ENCODE measurements at places on chromosomes 4 and X.

DNA sequence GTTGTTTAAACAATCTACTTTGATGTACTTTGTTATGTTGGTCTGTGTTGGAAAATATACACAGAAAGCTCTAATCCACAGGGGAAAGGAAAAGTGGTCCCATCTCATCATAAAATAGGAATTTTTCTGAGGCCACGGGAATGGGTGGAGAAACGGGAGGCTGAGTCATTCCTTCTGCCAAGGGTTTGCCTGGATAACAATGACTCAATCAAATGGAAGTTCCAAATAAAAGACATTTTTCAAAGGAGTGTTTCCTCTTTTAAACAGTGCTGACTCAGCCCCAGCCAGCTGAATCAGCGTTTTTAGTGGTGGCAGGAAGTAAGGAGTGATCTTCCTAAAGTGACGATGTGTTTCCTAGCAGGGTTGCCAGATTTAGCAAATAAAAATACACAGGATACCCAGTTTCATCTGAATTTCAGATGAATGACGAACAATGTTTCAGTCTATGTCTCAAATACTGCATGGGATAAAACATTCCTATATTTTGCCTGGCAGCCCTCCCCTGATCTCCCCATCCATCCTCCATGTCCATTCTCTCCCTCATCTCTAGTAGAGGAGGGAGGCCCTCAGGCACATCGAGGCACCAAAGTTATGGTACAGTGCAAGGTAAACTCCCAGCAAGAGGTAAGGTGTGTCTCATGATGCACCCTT is 345.4 kb upstream of the GATB start:
- DNase-seq: no peak

DNA sequence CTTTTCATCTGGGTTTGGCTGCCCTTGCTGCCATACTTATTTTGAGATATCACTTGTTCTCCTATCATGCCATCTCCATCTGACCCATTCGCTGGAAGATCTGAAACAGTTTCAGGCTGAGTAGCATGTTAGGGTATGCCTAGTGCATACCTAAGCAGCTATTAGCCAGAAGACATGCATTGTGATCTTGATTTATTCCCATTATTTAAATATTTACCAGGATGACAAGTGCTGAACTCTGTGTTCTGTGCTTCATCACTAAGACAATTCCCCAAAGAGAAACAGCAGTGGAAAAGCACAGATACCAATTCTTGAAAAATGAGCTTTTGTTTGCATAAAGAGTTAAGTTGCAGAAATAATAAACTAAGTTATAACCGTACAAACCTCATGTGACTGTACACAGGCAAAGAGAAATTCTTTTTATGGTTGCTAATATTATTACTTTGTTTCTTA is 271.0 kb upstream of the ARSJ start:
- no peak for DNase-seq

DNA sequence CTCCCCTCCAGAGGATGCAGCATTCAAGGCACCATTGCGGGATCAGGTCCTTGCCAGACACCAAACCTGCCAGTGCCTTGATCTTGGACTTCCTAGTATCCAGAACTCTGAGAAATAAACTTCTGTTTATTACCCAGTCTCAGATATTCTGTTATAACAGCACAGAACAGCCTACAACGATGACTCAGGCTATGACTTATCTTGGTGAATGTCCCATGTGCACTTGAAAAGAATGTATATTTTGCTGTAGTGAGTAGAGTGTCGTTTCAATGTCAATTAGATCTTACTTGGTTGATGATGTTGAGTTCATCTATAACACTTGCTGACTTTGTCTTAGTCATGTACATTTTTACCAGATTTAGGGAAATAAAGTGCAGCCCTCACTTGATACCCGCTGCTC is 34.5 kb upstream of the PGRMC1 start:
- no peak for DNase-seq

DNA sequence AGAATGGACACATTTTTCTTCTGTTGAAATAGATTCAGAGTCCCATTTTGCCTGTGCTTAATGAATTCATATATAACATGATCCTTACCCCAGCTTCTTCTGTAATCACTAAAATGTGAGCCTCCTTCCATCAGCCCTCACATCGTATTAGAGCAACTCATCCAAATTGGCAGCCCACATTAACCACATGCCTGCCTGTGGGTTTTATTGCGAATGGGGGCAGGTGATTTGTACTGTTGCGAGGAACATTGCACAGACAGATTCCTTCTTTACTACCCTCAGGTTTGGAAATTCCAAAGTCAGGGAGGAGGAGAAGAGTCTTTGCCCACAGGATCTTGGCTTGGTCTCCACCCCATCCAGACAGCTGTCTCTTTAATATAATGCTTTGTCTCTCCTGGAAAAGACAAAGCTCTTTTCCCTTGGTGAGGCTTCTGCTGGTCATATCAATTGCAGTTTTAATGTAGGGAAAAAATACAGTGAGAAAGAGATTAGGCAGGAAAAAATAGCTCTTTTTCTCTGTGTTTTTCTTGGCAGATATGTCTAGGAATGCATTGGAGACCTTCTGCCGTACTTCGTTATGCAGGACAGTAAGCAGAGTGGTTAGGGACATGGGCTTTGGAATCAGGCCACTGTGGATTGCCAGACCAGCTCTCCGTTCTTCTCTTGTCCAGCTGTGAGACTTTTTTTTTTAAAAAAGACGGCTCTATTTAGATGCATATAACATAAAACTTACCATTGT is 371.2 kb downstream of the AFF2 start:
- no peak for DNase-seq

GRCh38 chrX:100376576-100376975 is 33.5 kb downstream of the PCDH19 start:
- DNase-seq: no peak

- no peak for DNase-seq
These were observed 3.2 kb upstream of the GRSF1 start for GRCh38 chr4:70842761-70843435.

- no peak for DNase-seq
These were observed 273.5 kb upstream of the FAM241A start for GRCh38 chr4:111871802-111872201.

DNA sequence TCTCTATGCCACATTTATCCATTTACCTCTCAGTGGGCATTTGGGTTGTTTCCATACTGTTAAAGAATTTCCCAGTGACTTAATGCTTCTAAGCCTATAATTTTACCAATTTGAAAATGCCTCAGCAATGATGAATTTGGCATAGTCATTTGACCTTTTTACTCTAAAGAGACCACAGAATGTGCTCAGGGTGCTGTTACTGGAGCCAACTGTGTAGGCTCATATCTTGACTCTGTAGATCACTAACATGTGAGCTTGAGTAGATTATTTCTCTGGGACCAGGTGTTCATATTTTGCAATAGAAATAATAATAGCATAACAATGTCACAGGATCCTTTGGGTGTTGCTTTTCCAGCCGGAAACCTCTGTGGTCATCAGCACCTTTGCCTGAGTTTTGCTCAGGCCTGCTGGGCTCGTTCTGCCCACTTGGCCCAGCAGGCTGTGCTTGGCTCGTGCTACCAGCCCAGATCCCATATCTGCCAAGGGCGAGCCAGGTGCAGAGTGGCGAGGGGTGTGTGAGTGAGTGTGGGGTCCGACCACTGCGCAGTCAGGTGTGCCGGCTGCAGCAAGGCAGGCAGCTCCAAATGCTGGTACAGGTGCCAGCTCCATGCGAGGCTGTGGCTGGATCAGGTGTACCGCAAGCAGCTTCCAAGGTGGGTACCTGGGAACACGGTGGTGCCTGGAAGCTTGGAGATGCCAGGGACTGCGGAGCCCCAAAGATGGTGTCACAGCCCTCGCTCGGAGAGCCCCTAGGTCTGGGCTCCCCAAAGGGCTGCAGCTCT is 70.6 kb upstream of the ANK2 start:
- DNase-seq: no peak

- DNase-seq: no peak
These were observed 20.3 kb downstream of the AIMP1 start for GRCh38 chr4:106336618-106337017.

GRCh38 chr4:87489678-87490077 is 39.5 kb downstream of the SPARCL1 start:
- no peak for DNase-seq

DNA sequence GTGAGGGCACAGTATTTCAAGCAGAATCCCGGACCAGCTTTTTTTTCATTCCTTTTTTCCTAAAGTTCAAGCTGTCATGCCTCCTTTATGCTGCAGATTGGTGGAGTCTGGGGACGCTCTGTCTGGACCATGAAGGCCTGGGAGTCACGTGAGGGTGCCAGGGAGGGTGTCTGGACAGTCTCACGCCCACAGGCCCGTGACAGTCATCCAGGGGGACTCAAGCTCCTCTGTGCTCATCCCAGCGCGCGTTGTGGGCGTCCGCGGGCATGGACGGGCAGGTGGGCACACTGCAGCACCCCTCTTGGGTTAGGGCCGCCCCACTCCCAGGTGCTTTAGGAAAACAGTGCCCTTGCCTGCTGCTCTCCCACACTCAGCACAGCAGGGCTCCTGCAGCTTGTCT is 4.8 kb downstream of the CPZ start:
- no peak for DNase-seq

GRCh38 chr4:55663145-55663544 is 27.0 kb upstream of the NMU start:
- no peak for DNase-seq

- no peak for DNase-seq
These were observed 754.8 kb downstream of the RAB28 start for GRCh38 chr4:12729384-12729783.

- no peak for DNase-seq
These were observed 41.6 kb upstream of the UGDH start for GRCh38 chr4:39568805-39569204.

GRCh38 chr4:152101556-152102435 is 341.0 kb upstream of the GATB start:
- DNase-seq: no peak

- DNase-seq: no peak
These were observed 552.6 kb downstream of the TRIML1 start for GRCh38 chr4:188691811-188692210.

DNA sequence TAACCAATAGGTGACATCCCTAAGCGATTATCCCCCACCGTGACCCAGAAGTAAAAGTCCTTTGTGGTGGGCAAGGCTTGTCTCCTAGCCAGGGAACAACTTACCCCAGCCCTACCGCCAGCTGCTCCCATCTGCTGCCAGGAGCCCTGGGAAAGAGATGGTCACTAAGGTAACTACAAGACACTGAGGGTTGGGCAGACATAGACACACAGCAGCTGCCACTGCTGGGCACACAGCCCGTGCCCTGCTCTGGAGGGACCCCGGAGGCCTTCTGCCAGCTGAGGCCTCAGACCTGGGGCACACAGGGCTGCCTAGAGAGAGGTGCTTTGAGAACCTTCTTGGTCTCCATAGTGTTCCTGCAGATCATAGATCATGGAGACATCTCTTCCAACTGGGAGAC is 53.0 kb upstream of the PROM1 start:
- DNase-seq: no peak

DNA sequence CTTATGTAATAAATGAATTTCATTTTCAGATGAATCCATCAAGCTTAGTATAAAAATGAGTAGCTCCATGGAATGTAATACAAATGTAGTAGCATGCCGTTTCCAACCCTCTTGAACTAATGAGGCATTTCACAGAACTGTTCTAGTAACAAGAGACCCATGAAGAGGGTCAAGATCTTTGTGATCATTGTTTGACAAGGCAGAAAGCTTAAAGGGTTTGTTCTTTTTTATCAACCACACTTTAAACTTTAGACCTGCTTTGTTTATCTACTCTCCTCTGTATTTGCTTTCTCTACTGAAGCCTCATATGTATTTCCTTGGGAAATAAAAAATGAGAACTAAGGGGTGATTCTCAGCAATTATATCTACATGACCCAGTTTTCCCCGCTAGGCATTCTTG is 513.9 kb downstream of the ARAP2 start:
- no peak for DNase-seq

DNA sequence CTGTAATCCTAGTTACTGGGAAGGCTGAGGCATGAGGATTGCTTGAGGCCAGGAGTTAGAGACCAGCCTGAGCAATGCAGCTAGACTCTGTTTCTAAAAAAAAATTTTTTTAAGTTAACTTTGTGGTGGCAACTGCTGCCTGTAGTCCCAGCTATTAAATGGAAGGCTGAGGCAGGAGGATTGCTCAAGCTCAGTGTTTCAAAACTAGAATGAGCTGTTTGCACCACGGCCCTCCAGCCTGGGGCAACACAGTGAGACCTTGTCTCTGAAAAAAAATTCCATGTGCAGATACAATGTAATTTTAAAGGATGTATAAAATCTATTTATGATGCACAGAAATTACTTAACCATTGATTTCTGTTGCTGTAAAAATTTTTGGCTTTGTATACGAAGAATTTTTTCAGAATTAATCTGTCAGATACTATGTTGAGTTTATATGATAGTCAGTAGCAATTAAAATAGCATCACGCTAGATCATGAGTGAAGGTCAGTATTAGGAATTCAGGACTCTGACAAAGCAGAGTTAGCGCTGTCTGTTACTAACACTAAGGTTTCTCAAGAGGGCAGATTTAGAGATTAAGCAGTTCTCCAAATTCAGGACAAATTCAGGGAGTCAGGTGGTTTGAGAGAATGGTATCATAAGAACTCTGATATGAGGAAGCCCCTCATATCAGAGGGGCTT is 8.3 kb upstream of the AGA start:
- DNase-seq: no peak

DNA sequence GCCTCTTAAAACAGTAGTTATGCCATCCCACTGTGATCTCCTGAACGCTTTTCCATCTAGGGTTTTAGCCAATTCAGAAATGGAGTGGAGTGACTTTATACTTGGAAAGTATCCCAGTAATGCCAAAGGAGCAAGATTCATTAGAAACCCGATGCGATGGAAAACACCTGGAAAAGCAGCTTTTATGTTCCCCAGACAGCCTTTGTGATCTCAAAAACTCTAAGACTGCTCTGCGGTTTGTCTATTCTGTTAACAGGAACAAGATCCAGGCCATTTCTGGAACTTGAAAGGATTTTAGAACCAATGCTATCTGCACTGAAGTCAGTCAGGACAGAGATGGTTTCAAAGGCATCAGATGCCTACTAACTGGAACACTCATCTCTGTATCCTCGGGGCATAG is 145.1 kb downstream of the APBB2 start:
- no peak for DNase-seq

DNA sequence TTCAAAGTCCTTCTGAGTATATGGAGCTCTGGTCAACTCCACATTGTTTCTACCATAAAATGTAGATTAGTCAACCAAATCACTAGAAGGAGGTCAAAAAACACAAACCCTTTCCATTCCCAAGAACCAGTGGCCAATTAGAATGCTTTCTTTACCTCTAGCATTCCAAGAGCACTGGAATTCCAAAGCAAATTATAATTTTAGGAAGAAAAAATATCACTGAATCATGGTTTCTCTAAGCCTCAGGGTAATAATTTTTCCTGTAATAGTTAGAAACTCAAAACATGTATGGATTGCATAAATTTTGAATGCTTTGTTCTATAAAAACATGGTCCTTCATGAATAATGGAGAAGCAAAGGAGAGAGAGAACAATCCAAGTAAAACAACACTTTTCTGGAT is 39.5 kb downstream of the LEF1 start:
- DNase-seq: no peak
